ENCODE measurements at places on chromosomes 4 and X.

- no peak for DNase-seq
Measured at GRCh38 chr4:131002132-131002531, 1906.2 kb downstream of the C4orf33 start.

- no peak for DNase-seq
Measured at GRCh38 chrX:84336646-84337045, 148.6 kb upstream of the RPS6KA6 start.

GRCh38 chr4:114488301-114488982, 110.2 kb upstream of the UGT8 start:
- no peak for DNase-seq

GRCh38 chr4:98976716-98977115, 18.8 kb upstream of the METAP1 start:
- DNase-seq: no peak

GRCh38 chrX:150502979-150503897, 65.2 kb upstream of the MTM1 start:
- no peak for DNase-seq

DNA sequence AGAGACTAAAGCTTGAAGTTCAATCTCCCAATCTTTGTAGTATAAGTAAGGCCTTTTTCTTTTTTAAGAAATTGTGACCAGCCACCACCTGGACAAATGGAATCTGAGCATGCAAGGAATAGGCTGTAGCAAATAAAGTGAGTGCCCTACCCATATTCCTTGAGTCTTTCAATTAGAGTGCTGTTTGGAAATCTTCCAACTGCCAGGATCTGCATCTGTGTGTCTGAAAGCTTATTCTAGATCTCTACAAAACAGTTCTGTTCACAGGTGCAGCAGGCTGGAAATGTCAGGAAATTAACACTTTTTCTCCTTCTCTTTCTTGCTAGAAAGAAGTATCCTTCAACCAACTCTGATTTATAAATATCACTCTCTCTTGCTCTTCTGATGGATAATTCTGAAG, 76.7 kb upstream of the NDST3 start:
- DNase-seq: no peak

DNA sequence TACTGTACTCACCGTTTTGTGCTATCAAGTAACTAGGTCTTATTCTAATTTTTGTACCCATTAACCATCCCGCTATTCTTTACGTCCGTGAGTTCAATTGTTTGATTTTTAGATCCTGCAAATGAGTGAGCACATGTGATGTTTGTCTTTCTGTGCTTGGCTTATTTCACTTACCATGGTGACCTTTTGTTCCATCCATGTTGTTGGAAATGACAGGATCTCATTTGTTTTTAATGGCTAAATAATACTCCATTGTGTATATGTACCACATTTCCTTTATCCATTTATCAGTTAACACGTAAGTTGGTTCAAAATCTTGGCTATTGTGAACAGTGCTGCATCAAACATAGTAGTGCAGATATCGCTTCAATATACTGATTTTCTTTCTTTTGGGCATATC, 48.3 kb downstream of the USP9X start:
- DNase-seq: peak; percentile 19

DNA sequence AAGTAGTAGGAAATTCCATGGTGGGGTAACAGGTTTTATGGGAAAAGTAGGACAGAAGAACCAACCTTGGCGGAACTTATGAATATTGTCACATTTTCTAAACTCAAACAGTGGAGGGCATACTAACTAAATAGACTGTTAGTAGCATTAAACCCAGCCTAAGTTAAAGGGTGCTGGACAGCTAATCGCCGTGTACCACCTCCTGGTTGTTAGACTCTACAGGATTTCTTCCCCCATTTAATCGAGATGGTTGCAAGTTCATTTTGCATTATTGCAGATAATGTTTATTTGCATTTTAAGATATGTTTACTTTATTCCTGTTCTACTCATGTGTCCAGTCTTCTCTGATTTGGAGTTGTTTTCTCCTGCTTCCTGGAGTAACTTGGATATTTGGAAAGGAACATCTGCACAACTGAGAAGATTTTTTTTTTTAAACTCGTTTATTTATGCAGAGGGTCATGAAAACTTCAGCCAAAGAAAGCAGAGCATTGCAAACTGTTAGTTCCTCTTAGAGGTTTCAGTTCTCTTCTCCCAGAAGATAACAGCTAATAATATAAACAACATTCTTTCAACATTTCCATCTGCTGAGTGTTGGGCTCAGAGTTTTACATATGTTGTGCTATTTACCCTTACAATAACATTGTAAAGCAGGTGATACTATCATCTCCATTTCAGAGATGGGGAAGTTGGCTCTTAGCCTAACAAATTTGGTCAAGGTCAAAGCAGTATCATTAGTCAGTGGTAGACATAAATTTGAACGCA, 51.5 kb upstream of the TBC1D9 start:
- DNase-seq: no peak

DNA sequence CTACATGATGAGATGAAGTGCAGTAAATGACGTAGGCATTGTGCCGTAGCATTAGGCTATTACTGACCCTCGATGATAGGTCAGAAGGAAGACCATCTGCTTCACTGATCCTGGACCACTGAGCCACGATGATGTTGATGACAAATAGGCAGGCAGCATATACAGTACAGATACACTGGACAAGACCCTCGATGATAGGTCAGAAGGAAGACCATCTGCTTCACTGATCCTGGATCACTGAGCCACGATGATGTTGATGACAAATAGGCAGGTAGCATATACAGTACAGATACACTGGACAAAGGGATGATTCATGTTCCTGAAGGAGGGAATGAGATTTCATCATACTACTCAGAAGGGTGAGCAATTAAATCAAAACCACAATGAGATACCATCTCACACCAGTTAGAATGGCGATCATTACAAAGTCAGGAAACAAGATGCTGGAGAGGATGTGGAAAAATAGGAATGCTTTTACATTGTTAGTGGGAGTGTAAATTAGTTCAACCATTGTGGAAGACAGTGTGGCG, 50.9 kb downstream of the BEND4 start:
- no peak for DNase-seq

Measured in NCI-H748 treated with DMSO at 0.1 percent for 48 hours (cell line).